Hepatic stellate cell (primary cell): ENCODE measurements at places on chromosomes 12 and 14.

DNA sequence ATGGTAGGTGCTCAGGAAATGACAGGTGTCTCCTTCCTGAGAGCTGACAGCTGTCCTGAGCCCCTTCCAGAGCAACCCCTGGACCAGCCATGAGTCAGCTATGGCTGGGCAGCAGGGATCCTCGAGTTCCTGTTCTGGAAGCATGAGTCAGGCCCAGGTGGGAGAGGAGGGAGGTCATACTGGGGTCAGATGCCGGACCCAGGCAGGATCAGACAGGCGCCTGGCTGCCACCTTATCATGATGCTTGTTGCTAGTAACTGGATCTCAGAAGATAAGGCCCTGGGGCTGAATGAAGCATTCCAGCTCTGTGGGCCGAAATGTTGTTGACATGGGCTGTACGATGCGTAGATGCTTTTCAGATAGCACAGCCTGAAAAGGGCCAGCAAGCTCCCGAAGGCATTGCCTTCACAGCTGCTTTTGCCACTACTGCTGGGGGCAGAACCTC, 17.4 kb upstream of the KRT7 start:
- no peak for DNase-seq

GRCh38 chr14:103700753-103701490, 14.3 kb downstream of the XRCC3 start:
- no peak for DNase-seq

DNA sequence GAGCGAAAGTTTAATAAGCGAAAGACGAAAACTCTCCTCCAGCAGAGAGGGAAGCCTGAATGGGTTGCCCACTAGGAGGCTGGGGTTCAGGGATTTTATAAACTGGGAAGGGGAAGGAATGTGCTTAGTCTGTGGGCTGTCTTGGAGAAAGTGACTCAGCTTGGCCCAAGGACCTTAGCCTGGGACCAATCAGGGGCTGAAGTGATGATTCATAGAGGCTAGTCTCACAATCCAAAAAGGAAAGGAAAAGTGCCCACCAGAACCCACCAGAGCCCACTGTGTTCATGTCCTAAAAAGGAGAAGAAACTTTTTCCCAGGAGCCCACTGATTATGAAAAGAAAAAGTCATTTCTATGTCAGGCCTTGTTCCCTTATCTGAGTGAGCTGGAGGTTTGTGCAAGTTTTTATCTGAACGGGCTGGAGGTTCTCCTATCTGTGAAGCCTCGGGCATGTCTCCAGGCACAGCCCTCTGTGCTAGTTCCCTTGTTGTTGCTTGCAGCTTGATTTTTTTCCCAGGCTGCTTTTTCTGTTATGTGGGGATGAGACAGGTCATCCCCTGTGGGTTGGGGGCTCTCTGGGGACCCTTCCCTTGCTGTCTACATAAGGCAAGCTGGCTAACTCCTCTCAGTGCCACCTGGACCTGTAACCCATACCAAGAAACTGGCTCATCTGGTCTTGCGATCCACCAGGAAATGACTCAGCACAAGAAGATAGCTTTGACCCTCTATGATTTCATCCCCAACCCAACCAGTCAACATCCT, 8.3 kb upstream of the GOLGA5 start:
- DNase-seq = peak; percentile 67

DNA sequence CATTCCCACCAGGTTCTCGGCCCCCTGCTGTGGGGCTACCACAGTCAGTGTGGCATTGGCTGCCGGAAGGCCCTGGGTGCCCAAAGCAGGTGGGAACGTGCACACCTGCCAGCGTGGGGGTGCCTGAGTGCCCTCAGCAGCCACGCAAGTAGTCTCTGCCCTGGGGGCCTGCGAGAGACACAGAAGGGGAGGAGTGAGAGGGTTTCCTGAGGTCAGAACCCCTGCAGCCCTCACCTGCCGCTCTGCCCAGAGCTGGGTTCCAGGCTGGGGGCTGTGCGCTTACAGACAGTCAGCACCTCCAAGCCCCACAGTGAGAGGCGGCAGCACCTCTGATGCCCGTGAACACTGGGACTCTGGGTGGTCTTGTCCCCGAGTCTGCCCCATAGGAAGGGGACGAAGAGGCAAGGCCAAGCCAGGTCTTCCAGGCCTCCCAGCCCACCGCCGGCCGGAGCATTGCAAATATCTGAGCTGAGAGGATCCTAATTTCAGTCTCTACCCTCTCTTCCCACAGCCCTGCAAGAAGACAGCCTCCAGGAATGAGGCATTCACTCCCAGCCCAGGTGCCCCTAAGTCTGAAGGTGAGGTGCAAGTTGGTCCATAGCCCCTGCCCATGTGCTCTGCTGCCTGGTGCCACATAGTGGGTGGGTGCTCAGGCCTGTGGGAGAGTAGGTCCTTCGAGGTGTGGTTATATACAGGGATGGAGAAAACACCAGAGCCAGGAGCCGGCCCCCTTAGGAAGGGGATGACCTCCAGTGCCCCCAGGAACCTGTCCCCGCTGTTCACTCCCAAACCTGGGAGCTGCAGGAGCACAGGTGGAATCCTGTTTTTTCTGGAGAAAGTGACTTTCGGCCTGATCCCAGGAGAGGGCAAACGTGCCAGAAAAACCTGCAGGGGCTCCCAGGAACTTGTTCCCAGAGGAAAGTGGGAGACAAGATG, 291.1 kb upstream of the RTL1 start:
- no peak for DNase-seq

DNA sequence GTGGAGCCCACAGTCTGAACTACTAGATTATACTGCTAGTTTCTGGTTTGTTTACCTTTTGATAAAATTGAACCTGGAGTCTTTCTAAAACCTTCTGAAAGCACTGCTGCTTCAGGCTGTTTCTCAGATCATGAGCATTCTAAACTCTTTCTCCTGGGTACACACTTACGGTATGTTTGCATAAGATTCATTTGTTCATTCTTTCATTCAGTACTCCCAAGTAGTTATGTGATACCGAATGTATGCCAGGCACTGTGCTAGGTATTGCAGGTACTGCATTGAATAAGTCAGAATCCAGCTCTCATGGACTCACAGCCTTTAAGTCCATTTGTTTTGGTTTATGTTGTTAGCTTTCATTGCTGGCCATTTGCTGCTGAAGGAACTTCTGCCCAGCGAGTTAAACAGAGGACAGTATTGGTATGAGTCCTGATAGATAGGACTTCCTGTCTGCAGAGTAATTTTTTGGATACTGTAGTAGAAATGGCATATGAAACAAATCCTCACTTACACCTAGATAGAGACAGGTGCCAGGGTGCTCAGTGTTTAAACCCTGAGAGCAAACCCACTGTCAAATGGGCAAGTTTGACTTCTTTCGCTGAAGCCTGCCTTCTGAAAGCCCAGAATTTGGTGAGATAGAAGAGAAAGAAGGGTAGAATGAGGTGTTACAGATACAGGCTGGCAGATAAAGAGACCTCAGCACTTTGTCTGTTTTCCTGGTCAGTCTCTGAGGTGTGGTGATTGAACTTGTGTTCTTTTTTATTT, 2.1 kb downstream of the SUSD6 start:
- no peak for DNase-seq

DNA sequence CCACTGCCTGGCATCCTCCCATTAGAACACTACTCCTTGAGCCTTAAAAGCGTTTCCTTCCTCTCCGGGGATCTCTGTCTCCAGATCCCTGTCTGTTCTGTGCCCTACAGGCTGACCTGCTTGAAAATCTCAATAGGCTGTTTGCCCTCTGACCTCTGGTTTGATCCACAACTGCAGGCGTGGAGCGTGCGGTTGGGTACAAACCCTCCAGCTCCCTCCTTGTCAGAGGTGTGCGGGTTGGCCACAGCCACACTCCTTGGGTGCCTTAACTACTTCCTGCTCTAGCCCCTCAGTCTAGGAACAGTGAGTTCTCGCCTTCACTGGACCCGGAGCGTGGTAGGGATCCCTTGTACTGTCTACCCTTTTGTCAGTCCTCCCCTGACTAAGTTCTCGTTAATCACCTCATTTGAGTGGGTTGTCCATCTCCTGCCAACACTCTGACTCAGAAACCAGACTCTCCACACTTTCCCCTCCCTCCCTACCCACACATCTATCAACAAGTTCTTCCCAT, 33.1 kb downstream of the CMKLR1 start:
- no peak for DNase-seq

GRCh38 chr12:6088921-6089747, 35.3 kb downstream of the VWF start:
- no peak for DNase-seq

- no peak for DNase-seq
Measured at GRCh38 chr12:102811110-102811737, 105.8 kb downstream of the PAH start.

GRCh38 chr12:108649126-108649525, 15.4 kb upstream of the SELPLG start:
- no peak for DNase-seq

- no peak for DNase-seq
Measured at GRCh38 chr12:113289361-113289760, 45.5 kb downstream of the SLC8B1 start.

- no peak for DNase-seq
Measured at GRCh38 chr14:100893760-100894159, 9.8 kb downstream of the RTL1 start.

GRCh38 chr12:105820429-105821125, 318.2 kb downstream of the NUAK1 start:
- peak; percentile 14 for DNase-seq

DNA sequence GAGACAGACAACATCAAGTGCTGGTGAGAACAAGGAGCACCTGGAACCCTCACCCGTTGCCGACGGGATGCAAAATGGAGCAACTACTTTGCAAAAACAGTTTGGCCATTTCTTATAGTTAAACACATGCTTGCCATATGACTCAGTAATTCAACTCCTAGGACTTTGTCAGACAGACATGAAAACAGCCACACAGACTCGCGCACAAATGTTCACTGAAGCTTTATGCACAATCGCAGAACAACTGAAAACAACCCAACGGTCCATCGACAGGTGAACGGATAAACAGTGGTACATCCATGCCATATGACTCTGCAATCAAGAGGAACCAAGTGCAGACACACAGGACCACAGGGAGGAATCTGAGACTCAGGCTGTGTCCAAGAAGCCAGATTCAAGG, 30.8 kb downstream of the NCOR2 start:
- DNase-seq = no peak

DNA sequence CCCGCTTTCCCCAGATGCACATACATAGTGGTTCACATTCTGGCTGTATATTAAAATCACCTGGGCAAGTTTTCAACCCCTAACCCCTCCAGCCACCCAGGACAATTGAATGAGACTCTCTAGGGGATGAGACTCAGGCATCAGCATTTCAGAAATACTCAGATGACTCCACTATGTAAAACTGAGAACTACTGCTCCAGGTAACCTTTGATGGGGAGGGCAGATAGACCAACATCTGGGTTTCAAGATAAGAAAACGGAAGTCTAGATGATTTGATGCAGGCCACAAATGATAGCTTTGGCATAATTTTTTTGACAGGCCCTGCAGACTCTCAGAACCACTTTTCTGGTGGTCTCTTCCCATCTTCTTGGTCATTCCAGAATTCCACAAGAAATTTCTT, 341.1 kb downstream of the EMP1 start:
- DNase-seq = no peak

GRCh38 chr14:58770491-58770982, 132.8 kb downstream of the DACT1 start:
- DNase-seq = no peak

DNA sequence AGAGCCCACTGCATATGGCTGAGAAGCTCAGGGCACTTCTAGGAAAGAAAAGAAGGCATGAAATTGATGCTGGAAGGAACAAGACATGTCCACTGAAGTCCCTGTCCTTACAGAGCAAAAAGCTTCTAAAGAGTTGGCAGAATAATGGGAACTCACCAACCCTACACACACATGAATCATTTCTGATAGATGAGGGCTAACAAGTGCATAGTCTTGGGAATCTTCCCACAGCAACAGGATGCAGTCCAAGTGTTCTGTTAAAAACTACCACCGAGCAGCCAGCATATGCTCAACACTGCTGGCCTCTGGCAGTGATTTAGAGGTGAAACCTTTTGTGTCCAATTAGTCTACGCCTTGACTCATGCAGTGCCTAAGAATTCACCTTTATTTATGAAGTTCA, 44.8 kb downstream of the RHOJ start:
- no peak for DNase-seq

GRCh38 chr14:81669308-81669707, 135.7 kb upstream of the SEL1L start:
- no peak for DNase-seq

DNA sequence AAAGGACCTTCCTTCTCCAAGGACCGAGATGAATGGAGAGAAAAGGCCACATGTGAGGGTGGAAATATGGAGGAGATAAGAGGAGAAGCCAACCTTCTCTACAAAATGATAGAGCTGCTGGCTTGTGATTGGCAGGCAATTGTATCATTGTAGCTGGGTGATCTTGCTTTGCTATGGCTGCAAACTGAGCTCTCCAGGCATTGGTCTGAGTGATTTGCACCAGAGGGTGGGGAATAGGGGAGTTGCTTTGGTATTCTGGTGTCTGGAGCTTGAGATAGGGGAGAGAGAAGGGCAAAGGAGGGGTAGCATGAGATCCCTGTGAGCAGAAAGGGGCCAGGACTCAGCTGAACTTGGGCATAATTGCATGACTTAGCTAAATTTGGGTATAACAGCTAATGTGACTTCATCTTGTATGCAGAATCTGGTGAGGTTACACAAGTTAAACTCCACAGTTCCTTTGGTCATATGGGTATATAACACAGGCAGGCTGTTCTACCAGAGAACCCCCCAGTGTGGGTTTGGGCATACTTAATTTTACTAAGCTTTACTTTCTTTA, 72.0 kb downstream of the FOS start:
- no peak for DNase-seq

DNA sequence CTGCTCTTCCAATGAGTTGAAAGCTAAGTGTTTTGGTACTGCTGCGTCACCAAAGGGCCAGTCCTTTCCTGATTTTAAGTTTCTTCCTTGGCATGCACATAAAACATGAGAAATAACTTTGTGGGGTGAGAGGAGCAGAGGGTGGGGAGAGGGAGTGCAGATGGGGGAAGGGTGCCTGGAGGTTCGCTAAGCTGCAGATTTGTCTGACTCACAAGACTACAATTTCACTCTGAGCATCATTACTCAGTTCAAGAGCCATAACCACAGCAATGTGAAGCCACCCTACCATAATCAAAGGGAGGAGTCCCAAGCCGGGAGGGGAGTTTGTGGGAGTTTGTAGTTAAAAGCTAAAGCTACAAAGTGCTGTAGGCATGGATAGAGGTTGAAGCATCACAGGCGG, 136.1 kb downstream of the ANO2 start:
- DNase-seq = peak; percentile 26
